Central memory CD4-positive, alpha-beta T cell (primary cell): ENCODE measurements at places on chromosomes 16 and 17.

DNA sequence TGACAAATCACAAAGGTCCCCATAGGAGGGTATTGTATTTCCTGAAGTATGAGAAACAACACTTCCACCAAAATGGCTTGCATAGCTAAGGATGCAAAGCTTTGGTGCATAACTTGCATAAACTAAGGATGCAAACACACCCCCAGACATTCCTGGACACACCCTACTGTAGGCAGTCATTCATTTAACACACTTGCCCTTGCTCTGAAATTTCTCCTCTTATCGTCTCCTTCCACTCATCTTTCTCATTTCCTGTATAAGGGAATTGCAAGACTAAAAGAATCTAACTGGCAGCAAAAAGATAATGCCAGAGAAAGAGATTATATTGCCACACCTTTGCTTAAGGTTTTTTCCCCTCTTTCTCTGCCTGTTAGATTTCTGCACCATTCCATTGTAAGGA, 28.3 kb downstream of the CHD9 start:
- no peak for DNase-seq

DNA sequence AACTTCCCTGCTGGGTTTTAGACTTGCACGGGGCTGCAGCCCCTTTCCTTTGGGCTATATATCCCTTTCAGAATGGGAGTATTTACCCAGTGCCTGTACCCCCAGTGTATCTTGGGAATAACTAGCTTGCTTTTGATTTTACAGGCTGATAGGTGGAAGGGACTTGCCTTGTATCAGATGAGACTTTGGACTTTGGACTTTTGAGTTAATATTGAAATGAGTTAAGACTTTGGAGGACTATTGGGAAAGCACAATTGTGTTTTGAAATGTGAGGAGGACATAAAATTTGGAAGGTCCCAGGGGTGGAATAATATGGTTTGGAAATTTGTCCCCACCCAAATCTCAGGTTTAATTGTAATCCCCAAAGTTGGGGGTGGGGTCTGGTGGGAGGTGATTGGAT, 393.8 kb upstream of the KIF2B start:
- no peak for DNase-seq

- DNase-seq, result no peak
Measured at GRCh38 chr17:71067669-71068407, 898.5 kb downstream of the KCNJ2 start.

GRCh38 chr16:79437764-79438751, 162.5 kb downstream of the MAF start:
- no peak for DNase-seq

GRCh38 chr17:66150708-66151107, 41.2 kb downstream of the CEP112 start:
- DNase-seq, result no peak

DNA sequence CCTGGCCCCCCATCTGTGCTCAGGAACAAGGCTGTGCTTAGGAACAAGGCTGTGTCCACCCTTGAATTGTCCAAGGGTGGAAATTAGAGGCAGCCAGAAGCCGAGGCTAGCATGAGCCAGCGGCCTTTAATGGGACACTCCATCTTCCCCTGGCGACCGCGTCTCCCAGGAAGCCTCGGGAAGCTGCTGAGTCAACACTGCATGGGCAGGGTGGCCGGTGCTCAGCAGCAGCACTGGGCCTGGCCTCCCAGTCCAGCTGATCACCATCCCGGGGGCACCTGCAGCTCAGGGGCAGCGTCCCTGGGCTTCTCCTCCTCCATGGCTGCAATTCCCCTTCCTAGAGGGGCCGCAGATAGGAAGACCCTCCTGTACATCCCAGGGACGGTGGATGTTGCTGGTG, 180.8 kb downstream of the ENGASE start:
- no peak for DNase-seq

DNA sequence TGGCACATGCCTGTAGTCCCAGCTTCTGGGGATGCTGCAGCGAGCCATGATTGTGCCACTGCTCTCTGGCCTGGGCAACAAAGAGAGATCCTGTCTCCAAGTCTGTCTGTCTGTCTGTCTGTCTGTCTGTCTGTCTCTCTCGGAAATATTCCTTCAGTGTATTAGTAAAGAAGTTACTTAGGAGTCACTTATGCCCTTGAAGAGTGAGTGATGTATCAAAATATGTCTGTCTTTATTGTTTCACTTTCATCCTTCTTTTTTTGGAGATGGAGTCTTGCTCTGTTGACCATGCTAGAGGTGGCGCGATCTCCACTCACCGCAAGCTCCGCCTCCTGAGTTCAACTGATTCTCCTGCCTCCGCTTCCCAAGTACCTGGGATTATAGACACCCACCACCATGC, 410.5 kb downstream of the WWOX start:
- no peak for DNase-seq

- no peak for DNase-seq
Measured at GRCh38 chr17:3914312-3914670, 2.0 kb downstream of the P2RX1 start.
